Lower leg skin (tissue), 4 donors: ENCODE measurements at places on chromosomes 6 and 20. TPM values are rescaled to one million over a fixed set of nuclear protein-coding genes. Genes with fewer than 3 reads are reported as not detected.

GRCh38 chr6:15768999-15769398 is 106.2 kb upstream of the DTNBP1 start:
- no peak for DNase-seq

The RSPO3 gene
- total RNA-seq = 0.15 TPM

GRCh38 chr6:144744720-144745119 is 459.6 kb downstream of the UTRN start:
- DNase-seq = no peak

DNA sequence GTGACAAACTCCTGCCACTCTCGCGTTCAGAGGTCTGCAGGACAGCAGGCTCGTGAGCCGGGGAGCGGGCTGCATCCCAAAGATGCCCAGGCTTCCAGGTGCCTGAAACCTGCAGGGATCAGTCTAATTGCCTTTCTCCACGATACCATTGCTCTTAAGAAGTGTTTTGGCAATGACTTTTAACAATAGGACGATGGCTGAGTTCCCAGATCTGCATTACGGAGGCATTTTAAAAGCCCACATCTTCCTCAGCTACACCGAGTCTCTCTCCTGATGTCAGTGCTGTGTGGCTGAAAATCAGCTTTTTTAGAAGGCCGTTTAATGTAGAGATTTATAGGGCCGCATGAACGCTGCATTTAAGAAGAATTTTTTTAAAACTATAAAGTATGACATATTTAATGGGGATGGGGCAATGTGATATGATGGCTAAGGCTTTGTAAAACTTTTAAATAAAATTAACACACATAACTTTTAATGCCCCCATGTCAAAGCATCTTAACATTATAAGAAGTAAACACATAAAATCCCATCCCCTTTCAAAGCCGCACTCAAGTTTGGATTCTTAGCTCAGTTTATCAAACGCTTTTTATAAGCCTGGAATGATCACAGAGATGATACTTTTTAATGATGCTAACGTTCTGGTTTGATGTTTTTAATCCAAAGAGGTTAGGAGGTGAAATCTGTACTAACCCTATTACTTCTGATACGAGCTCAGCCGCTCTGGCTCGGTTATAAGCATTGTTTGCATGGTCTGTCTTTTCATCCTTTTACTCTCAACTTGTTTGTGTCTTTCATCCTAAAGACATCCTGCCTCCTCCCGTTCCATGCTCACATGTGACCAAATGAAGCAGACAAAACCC is 386.0 kb downstream of the SMOC2 start:
- no peak for DNase-seq

The SDC4 gene
- 287 TPM for total RNA-seq

DNA sequence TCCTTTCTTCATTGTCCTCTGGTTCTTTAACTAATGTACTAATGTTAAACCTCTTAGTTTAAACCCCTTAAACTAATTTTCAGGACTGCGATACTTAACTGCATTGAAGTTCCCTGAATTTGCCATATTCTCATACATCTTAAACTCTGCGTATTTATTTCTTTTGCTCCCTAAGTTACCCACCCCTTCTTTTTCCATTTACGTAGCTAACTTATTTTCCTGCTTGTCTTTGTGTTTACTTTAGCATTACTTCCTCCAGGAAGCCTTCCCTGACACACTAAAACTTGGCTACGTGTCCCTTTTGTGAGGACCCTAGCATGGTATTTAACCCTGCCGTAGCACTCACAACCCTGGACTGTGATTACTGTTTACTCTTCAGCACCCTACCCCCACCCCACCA is 79.0 kb downstream of the UBR2 start:
- DNase-seq = no peak

The ATG5 gene
- total RNA-seq = 16.9 TPM

The IRF4 gene
- total RNA-seq = 6.6 TPM
